ENCODE measurements at places on chromosomes 3 and 15.

DNA sequence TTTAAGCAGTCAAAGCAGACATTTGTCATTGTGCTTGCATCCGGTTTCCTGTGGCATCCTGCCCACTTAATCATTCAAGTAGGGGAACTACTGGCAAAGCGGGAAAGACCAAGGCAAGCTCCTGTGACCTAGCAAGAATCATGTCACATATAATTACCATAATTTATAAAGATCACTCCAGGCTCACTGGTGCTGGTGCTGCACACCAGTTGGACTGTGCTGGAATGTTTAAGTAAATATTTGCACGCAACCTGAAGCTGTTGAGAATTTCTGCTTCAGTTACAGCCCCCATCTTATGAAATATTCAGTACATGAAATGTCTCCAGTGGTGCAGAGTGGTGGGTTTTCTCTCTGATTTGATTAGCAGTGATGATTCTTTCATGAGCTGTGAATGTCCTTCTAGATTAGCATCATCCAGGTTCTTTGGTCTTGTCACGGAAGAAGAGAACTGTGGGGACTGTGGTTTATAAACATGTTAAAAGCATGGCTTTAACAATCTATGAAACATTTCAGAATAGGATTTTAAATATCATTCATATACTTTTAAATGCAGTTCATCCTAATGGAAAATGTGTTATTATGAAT is 621.3 kb upstream of the EPHA6 start:
- DNase-seq = no peak

- no peak for DNase-seq
These were observed 23.1 kb downstream of the ISG20 start for GRCh38 chr15:88661761-88662556.

DNA sequence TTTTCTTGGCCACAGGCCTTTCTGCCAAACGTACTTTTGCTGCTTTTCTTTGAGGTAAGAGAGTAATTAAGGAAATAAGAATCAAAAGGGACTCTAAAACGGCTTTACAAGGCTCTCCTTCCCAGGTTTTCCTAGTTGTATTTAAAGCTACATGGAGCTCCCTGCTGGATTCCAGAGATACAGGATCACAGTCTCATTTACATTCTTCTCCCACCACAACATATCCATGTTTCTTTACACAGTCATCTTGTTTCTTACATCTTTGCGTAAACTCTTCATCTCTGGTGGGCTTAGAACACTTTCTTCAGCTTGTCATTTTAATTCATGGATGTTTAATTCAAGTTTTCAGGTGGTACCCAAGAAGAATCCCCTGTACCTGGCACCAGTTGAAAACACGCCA is 117.6 kb upstream of the BFSP2 start:
- DNase-seq = no peak

DNA sequence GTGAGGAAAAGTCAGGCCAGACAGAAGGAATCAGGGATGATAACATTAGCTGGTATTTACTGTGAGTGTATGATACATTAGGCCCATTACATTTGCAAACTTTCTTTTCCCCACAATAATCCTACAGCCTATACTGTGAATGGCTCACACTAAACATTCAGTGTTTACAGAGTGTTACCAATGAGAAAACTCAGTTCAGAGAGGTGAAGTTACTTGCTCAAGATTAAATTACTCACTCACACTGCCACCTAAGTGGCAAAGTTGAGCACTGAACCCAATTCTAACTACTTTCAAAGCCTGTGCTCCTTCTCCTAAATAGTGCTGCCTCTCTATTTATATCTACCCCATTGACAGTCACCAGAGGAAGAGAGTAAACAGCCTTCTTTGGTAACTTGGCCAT is 8.5 kb downstream of the XPC start:
- DNase-seq = no peak

GRCh38 chr15:58491499-58492202 is 59.9 kb downstream of the LIPC start:
- no peak for DNase-seq

DNA sequence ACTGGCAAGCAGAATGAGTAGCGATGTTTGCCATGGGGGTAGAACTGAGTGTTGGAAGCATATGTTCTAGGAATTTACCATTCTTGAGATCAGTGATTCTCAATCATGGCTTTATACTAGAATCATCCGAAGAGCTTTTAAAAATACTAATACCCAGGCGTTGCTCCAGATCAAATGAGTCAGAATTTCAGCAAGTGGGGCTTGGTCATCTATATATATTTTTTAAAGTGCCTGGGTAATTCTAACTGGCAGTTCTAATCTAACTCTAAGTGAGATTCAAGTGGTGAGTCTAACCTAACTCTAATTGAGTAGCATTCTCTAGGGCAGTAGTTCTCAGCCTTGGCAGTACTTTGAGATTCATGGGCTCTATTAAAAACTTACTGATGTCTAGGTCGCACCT is 20.8 kb downstream of the TM4SF1 start:
- no peak for DNase-seq

DNA sequence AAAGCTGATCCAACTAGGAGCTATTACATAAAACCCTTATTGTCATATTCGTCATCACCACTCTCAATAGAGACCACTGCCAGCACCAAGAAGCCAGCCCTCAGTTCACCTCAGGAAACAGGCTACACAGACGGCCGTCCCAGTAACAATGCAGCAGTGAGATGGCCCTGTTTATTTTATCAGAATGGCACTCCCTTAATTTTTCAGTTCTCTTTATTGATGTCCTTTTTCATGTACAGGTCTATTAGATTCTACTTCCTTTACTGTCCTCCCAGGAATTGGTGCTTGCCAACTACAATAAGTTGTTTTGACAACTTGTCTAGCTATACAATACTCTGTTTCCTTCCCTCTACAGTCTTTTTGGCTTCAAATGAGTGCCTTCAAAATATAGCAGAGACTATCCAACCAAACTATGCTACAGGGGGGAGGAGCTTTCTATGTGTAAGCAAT is 272.5 kb downstream of the ZBTB20 start:
- no peak for DNase-seq

GRCh38 chr3:136804813-136805212 is 14.1 kb upstream of the SLC35G2 start:
- DNase-seq = no peak

DNA sequence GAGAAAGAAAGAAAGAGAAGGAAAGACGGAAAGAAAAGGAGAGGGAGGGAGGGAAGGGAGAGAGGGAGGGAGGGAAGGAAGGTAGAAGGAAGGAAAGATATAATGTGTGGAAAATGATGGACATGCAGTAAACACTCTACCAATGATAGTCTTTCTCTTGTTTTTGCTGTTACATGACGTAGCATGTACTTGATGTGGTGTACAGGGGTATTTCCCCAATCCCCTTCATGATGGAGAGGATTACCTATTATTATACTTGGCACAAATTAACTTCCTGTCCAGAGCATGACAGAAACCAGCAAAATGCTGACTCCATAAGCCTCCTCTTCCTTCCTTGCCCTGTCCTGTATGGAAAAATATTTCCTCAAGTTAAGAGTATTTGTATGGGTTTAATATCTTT is 124.4 kb downstream of the B3GALNT1 start:
- no peak for DNase-seq

- no peak for DNase-seq
These were observed 380.7 kb downstream of the LPP start for GRCh38 chr3:188534633-188535032.

GRCh38 chr3:28634019-28634418 is 285.4 kb upstream of the AZI2 start:
- no peak for DNase-seq

DNA sequence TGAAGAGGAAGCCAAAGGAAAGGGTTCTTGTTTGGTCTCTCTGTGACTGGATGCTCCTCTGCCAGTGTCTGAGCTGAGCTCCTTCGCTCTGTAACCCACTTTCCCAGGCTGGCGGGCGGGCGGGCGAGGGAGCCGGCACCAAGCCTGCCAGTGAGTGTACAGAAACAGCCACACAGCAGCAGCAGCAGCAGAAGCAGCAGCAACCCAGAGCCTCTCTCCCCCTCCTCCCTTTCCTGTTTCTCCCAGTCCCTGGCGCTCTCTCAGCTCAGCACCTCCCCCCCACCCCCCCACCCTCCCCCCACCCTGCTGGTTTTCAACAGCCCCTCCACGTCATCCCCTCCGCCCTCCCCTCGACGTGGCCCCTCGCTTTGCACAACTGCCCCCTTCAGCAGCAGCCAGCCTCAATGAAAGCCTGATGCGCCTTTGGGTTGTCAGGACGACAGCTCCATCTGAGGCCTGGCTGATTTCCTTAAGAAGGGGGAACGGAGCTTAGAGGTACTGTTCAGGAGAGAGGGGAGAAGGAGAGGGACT is at the start of gene LSAMP:
TSS of gene LSAMP (minus strand) at position 177 of the 531 bp plus-strand sequence.
- DNase-seq = no peak

GRCh38 chr3:17195192-17195611 is 310.4 kb downstream of the PLCL2 start:
- no peak for DNase-seq

- DNase-seq = no peak
These were observed 7.5 kb upstream of the IL5RA start for GRCh38 chr3:3117651-3118050.

DNA sequence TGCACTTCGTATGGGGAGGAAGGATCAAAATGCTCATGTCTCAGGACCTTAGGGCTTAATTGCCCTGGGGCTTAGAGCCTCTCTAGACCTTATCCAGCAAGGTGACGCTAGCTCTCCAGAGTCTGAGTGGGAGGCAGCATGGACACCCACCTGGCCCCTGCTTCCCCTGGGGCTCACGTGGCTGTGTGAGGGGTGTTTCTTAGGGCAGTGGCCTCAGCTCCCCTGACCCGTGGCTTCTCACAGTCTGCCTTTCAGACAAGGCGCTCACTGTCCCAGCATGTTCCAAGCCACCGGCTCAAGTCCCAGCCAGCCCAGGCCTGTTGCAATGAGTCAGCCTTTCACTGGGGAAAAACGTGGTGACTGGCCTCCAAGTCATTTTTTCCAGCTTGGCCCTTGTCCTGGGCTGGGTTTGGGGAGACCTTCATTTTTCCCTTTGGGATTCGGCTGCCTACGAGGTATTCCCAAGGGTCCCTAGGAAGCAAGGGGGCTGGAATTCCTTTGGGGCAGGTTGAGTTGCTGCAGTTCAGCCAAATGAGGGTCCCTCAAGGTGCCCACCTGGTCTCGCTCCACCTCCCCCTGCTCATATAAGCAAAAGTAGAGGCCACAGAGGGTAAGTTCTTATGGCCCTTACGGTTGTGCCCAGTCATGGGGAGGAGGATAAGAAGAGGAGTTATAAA is 15.7 kb downstream of the BHLHE40 start:
- no peak for DNase-seq

DNA sequence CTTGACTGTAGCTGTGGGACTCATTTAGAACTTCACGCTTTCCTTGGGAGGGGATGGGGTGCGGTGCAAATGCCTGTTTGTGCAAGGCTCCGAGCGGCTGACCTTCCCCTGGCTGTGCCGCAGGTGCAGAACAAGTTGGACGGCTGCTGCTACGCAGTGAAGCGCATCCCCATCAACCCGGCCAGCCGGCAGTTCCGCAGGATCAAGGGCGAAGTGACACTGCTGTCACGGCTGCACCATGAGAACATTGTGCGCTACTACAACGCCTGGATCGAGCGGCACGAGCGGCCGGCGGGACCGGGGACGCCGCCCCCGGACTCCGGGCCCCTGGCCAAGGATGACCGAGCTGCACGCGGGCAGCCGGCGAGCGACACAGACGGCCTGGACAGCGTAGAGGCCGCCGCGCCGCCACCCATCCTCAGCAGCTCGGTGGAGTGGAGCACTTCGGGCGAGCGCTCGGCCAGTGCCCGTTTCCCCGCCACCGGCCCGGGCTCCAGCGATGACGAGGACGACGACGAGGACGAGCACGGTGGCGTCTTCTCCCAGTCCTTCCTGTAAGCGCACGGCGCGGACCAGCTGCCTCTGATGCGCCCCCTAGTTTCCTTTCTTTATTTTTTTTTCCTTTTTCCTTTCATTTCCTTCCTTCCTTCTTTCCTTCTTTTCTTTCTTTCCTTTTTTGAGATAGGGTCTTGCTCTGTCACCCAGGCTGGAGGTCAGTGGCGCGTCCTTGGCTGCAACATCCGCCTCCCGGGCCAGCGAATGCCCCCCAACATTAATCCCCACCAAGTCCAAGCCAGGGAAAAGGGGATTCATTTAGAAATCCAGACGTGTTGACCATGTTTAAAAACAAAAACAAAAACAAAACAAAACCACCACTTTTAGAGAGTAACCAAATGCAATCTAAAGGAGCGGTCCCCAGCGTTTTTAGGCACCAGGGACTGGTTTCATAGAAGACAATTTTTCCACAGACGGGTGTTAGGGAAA is 42.7 kb downstream of the EIF2AK4 start:
- DNase-seq = no peak

- no peak for DNase-seq
These were observed 266.2 kb downstream of the NLGN1 start for GRCh38 chr3:173663696-173664111.

DNA sequence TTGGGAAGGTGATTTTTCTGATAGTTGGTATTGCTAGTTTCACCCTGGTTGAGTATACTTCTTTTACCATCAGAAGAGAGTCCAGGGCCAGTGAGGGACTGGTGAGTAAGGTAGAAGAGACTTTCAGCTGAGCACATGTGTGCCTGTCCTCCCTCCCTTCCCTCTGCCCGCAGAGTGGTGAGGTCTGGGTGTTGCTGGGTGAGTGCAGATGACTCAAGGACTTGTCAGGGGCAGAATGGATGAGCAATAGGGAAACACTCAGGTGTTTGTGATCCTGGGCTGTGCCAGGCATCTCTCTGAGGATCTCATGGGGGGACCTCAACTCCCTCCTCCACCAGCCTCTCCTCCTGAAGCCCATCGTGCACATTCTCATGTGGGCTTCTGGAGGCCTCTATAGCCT is 76.0 kb upstream of the GSK3B start:
- DNase-seq = no peak

- DNase-seq = no peak
These were observed 3.6 kb downstream of the HGD start for GRCh38 chr3:120678331-120678947.

DNA sequence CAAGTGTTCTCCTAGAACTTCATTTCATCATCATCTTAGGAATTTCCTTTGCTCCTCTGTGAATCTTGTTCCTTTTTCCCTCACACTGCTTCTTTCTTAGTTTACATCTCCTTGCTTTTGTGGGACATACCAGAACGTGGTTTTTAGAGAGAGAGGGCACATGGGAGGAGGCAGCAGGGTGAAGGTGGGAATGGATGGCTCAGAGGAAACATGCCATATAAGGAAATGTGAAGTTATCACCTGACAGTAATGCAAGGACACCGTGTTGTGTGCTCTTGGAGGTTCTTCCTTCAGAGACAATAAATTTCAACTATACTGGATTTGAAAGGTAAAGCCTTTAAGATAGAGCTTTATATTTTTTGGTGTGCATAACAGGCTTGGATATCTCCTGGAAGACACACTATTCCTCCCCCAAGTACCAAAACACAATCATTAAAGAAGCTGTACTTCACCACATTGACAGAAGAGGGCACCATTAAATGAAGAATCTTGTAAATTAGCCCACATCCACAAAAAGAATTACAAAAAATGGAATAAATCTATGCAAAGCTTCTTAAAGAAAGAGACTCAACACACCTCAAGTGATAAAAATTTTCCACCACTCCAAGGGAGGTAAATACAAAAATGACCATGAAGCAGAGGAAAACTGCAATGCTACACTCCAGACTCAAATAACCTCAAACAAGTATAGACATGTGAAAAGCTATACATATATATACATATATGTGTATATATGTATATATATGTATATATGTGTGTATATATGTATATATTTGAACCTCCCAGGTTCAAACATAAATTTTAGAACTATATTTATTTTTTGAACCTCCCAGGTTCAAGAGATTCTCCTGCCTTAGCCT is 26.1 kb downstream of the RPL39L start:
- DNase-seq = no peak

GRCh38 chr15:29883126-29883525 is 60.9 kb upstream of the TJP1 start:
- DNase-seq = no peak

Data from stimulated activated CD8-positive, alpha-beta memory T cell treated with anti-CD3 and anti-CD28 coated beads, Interleukin-4, amount 100 ng/mL, for 4 hours (primary cell).